ENCODE measurements at places on chromosomes 1 and 21.
A peak's percentile ranks its signal among the peaks of the same experiment; 100 is the strongest.

GRCh38 chr1:39425151-39425550 is 66.3 kb upstream of the BMP8A start:
- no peak for DNase-seq

DNA sequence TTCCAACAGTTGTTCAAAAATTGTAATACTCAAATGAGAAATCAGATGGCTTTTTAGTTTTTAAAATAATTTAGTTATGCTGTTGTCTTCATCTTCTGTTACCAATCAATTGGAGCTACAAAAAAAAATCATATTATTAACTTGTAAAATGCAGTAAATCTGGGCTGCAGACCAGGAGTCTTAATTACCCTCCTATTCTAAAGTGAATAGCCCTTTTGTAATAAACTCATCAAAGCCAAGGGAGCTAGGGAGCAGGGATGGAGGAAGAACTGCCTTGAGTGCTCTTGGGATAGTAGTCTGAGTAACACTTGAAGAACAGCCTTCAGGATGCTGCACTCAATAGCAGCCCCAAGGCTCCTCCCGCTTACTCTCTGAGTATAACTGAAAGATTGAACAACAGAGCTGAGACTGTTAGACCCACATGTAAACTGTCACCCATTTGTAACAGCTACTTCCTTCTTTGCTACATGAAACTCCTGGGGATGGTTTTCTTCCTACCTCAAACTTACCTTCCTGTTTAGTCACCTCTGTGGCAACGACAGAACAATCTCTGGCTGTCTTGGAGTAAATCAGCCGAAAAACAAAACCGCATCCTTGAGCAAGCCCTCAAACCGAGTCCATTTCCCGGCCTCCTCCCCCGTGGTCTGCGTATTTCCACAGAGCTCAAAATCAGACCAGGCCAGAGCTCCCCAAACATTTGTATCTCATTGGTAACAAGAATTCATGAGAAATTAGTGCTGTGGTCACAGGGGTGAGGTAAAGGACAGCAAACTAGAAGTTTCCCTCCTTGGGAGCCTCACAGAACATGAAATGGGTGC is 55.9 kb downstream of the CD58 start:
- DNase-seq: peak; percentile 42

GRCh38 chr21:46661642-46662366 is 26.3 kb downstream of the PRMT2 start:
- DNase-seq: no peak

DNA sequence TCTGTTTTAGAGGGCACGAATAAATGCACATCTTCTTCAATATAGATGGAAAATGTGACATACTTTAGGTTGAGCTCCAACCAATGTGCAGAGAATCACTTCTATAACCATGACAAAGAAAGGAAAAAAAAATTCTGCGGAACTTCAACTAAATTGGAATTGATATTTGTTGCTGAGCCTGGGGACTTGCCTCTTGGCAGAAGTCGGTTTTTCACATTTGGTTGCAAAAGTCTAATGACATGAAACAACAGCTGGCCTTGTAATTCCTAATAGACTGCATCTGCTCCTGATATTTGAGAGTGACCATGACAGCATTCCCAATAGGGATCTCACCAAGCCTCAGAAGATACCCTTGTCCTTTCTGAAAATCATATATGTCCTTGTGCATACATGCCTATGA is 112.8 kb downstream of the PRRX1 start:
- no peak for DNase-seq

GRCh38 chr1:36729289-36729688 is 246.6 kb upstream of the CSF3R start:
- no peak for DNase-seq

DNA sequence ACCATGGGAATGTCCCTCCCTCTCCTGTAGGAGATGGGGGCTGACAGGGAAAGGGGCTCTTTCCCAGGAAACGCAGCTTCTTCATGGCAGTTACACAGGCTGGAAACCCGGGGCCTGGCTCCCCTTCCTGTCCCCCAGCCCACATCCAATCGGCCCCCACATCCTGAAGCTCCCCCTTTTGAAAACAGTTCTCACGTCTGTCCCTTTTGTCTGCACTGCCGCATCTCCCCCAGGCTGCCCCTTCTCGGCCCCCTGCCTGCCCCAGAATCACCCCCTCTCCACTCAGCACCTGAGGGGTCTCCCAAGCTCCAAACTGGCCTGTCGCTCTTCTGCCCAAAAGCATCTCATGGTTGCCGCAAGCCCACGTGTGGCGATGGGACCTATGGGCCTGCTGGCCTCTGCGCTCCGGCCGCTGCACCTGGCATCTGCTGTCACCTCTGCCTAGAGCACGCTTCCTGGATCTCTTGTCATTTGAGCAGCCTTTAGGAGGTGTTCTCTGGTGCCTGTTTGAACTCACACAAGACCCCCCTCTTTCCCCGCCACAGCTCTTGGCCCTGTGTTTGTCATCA is 867 bp downstream of the SLC1A7 start:
- DNase-seq: no peak

DNA sequence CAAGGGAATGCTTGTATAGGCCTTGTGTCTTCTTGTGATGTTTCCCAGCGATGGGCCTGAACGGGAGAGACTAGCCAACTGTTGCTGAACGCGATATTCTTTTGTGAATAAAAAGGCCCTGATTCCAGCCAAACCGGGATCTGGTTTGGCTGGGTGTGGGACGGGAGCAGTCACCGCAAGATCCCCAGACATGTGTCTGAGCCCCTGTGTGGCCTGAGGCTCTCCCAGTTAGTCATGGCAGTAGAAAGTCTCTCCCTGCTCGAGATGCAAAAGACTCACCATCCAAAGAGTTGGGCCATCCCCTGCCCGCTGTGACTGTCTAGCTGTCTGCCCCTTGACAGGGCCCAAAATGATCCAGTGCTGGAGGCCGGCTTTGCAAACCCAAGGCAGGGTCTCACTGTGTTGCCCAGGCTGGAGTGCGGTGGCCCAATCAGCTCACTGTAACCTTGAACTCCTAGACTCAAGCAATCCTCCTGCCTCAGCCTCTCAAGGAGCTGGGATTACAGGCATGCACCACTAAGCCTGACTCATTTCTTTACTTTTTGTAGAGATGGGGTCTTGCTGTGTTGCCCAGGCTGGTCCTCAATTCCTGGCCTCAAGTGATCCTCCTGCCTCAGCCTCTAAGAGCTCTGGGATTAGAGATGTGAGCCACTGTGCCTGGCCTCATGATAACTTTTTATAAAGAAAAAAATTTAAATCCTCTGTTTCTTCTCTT is 56.4 kb downstream of the KIF26B start:
- DNase-seq: no peak

- no peak for DNase-seq
Observed at GRCh38 chr1:161176468-161177111, 717 bp downstream of the B4GALT3 start.

DNA sequence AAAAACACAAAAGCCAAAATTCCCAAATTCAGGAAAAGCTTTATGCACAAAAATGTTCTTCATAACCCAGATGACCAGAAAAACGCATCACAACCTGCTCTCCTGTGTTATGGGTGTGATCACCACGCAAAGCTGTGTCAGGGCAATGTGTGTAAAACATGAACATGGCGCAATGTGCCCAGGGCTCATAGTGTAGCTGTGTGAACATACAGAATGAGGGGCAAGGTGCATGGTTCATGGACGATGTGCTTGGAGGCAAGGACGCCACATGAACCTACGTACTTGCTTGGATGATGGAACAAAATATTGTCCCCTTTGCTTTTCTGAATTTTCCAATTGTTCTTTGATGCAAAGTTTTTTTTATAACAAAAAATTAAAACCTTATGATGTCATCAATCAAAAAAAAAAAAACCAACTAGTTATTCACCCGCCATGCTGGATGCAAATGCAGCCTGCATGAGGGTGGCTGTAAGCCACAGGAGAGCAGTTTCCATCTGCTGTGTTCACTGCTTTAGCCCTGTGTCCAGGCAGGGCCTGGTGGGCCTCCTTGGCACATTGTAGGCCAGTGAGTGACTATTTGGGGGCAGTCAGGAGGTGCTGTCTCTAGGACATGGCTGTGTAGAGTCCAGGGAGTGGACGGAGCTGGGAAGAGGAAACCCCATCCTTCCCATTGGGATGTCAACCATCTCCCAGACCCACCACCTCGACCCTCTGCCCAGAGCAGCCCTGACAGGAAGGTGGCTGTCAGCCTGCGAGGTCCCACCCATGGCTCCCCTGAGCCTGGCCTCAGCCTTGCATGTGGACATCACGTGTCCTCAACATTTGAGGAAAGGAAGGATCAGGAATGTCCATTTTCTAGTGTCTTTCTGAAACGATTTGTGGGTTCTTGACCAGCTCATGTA is 13.6 kb downstream of the KRTAP10-1 start:
- no peak for DNase-seq

DNA sequence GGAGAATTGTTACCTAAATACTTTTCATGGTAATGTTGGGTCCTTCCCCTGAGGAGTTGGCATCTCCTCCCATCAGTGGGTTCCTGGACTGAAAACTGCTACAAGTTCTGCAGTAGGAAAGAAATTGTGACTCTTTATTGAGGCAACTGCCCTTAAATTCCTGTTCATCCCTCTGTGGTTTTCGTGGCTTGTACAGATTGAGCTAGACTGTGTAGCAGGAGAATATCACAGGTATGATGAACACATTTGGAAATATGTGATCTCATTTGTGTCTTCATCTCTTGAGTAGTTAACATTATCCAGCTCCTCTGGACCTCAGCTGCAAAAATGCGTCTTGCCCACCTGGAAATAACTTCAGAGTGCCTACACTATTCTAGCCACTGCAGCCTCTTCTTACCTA is 390.6 kb downstream of the PTPRC start:
- DNase-seq: no peak

- no peak for DNase-seq
Observed at GRCh38 chr1:177171536-177172123, 872 bp downstream of the BRINP2 start.

DNA sequence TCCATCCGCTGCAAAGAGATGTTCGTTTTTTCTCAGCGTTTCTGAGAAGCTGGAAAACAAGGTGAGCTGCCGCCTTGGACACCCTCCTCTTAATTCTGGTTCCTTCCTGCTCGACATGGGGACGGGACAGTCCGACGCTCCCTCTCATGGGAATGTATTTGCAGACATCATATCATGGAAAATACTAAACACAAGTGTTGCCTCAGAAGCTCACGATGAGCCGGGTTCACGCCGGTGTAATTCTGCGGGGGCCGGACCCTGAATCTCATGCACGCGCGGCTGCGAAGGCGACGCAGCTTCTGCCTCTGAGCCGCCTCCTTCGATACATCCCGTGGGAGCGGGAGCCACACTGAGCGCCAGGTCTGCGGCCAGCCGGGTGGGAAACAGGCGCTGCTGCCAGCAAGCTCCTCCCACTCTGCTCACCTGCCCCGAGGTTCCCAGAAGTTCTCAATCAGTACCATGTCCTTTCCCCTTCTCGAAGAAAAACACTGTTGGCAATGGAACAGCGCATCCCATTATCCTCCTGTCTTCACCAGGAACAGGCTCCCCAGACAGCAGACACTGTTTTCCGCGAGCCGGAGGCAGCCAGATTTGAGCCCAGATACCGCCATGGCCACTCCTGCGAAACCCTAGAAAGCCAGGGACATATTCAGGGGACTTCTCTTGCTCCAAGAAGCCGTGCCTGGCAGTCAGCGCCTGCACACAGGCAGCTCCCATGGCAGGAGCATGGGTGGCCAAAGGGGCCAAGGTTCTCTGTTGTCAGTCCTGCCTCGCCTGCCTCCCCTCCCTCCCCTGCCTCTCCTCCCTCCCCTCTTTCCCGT is 98.0 kb downstream of the WDR4 start:
- DNase-seq: no peak

All from activated CD8-positive, alpha-beta memory T cell treated with anti-CD3 and anti-CD28 coated beads for 1 hour (primary cell).